HCEC 1CT (cell line): ENCODE measurements at places on chromosomes 3 and 15.
A peak's percentile ranks its signal among the peaks of the same experiment; 100 is the strongest.

GRCh38 chr15:96187341-96188305 is 142.9 kb upstream of the NR2F2 start:
- no peak for DNase-seq

GRCh38 chr15:44710236-44711095 is 657 bp downstream of the PATL2 start:
- peak; percentile 41 for DNase-seq

DNA sequence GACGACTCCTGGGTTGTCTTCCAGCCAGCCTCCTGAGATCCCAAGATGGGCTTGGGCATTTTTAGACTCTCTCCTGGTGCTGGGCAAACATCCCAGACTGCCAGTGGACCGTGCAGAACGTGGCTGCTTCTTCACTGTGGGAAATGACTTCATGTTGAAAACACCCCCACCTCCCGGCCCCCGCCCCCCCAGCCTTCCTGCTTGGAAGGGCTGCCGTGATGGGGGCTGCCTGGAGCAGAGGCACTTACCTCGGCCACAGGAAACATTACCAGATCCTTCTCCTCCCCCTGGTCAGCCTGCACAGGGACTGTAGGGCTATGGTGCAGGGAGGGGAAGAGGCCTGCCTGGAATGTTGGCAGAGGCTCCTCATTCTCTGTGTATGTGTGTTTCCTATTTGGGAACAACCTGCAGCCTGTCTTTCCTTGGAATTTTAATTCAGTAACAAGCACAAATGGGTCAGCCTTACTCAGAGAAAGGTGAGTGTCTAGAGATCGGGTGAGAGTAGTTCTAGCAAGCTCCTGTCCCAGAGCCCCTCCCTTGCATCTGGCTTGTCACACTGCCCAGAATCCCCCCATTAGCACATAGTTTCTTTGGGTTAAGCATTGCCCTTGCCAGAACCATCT is 90.8 kb downstream of the ANP32A start:
- no peak for DNase-seq

DNA sequence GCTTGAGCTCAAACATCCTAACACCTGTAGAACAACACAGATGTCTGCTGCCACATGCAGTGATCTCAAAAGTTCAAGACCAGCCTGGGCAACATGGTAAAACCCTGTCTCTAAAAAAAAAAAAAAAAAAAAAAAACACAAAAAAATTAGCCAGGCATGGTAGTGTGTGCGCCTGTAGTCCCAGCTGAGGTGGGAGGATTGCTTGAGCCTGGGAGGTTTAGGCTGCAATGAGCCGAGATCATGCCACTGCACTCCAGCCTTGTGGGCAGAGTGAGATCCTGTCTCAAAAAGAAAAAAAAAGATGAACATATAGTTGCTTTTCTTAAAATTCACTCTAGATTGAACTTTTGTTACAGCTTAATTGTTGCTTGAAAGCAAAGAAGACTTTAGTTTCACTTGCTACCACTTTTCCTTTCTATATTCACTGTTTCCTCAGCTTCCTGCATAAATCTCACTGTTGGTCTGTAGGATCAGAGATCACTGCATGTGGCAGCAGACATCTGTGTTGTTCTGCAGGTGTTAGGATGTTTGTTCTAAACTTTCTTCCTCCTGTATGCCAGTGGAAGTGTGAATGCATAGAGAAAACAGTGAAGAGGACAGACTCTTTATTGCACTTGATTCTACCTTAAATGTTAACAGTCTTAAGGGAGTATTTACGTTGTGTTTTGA is 12.6 kb downstream of the RAB11A start:
- no peak for DNase-seq

DNA sequence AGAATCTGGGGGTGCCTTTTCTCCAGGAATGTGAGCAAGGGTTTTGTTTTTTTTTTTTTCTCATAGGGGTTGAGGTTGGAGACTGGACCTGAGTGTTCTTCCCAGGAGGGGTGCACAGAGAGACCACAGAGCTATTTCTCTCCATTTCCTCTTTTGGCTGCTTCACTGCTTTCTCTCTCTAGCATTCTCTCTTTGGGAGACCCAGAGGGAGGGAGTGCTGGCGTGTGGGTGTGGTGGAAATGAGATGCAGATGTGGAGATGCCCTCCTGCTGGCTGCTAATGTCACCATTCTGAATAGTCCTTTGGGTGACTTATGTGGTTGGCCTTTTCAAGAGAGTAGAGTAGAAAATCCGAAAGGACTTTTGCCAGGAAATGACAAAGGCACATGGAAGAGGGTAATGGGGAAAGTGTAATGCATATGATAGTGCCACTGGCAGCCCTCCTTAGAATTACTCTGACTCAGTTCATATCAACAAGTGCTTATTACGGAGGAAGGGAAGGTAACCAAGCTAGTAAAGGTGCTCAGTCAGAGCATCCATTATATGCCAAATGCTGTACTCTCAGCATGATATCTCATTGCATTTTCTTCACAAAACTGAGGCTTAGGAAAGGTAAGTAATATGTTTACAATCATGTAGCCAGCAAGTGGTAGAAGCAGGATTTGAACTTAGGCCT is 1.9 kb downstream of the SYN2 start:
- DNase-seq, result no peak

- DNase-seq, result peak; percentile 26
Measured at GRCh38 chr15:22780267-22780666, 6.2 kb upstream of the NIPA1 start.

DNA sequence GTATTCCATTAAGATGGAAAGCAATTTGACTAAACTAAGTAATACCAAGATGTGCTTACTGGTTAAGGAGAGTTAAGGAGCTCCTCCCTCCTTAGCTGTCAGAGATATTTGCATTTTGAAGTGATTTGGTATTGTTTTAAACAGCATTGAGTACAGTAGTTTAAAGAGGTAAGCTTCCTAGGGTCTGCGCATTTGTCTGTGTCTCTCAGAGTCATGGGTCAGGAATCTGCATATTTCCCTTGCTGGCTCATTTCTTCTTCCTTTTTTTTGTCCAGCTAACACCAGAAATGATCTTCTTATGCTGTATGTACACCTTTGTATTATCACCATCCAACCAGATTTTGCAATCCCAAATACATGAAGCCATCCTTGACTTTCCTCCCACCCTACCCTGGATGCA is 163.0 kb upstream of the BFSP2 start:
- DNase-seq, result no peak

DNA sequence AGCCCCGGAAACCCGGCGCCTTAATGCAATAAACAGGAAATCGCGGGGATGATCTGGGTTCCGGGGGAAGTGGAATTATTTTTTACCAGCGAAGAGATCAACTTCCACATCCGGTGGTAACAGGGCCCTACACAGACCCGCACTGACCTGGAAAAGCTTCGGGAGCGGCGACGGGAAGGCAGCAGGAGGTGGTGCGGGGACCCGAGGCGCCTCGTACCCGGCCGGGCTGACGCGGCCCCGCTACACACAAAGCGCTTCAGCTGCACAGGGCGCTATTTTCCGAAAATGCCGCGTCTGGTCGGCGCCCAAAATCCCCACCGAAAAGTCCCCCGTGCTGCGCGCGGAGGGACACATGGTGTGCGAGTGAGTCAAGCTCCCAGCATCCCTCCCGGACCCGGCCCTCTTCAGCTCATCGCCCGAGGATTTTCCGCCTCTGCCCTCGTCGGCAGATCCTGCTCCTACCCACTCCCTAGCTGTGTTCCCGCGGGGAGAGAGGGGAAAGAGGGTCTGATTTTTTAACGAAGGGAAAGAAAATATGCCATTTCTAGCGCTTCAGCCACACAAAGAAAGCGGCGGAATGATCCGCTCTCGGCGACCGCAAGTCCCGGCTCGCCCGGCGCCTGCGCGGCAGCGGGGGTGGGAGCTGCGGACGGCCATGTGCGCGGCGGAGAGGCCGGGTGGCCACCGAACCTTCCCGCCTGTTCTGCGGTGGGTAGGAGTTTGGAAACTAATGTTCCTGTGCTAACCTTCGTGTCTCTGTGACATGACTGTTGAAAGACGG is at the start of gene GABPB1:
Gene GABPB1 (minus strand): TSS at position 361 of the 781 bp plus-strand sequence. CDS start 45,400 bp downstream, outside the sequence.
- DNase-seq, result peak; percentile 89

DNA sequence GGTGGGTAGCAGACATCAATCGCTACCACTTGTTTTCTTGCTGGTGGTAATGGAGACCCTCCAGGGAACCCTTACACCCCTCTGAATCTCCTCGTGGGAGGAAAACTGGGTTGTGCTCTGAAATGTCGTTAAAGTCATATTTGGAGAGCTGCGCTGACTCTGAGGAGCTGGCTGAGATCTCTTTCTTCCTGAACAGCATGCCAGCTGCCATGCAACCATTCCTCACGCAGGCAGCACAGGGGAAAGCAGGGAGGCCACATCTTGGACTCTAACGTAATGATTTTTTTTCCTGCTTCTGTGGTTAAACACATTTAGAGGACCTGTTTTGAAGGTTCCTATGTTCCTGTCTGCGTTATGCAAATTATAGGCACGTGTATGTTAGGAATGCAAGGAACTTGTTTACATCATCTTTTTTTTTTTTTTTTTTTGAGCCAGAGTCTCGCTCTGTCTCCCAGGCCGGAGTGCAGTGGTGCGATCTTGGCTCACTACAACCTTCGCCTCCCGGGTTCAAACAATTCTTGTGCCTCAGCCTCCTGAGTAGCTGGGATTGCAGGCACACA is 156.7 kb downstream of the TJP1 start:
- DNase-seq, result no peak

- no peak for DNase-seq
Measured at GRCh38 chr3:16437640-16438039, 75.9 kb downstream of the RFTN1 start.

GRCh38 chr3:2099028-2099671 is 484 bp downstream of the CNTN4 start:
- DNase-seq, result no peak

DNA sequence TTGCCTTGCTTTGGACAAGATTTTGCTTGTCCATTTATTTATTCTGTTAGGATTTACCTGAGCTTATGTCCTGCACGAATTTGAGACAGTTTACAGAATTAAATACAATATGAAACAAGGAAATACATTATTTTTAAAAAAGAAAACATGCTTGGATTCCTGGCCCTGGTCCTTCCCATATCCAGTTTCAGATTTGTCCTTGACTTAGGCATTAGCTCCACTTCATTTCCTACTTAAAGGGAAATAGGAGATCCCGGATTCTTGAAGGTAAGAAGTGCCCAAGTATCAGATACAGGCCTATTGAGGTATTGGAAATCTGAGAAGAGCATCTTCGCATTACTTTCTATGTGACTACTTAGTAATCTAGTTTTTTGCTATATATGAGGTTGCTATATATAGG is 672.0 kb downstream of the SI start:
- no peak for DNase-seq

DNA sequence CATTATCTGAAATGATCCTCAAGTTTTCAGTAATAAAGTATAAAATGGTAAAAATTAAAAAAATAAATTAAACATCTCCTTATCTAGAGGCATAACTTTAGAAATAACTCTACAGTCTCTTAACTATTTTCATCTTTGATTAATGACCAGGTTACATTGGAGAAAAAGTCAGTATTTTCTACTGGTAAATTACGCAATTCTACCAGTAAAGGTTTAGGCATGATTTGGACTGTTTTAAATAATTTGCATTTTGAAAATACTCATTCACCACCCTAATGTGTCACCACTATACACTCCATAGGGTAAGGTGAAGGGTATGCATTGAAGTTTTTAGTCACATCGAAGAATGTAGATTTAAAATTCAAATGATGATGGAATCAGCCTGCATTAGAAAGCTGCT is 45.9 kb upstream of the BCHE start:
- DNase-seq, result no peak

DNA sequence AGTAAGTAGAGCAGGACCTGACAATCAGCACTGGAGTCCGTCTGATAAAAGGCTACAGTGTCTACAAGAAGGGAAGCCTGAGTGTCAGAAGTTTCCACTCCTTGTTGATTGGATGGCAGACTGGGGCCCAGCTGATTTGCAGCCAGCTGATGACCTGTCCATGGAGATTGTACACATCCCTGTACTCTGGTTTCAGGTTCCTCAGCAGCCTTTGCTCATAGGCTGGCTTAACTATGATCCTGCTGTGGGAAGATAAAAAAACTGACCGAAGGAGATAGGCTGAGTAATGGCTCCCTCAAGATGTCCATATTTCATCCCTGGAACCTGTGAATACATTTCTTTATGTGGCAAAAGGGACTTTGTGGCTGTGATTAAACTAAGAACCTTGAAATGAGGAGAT is 11.7 kb upstream of the LACTB start:
- DNase-seq, result no peak

DNA sequence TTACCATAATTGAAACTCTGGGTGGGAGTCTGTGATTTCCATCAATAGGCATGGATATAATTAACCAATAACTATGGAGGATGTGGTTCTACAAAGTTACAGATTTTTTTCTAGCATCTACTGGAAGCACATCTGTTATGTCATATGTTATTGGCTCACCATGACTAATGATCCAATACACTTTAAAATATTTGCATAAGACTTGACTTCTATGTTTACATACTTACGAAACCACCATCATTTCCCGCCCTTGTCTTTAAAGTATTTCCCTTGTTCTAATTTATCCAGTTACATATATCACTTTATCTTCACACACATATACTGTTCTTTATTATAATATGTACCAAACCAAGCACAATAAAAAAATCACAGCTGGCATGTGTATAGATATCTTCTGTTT is 380.3 kb upstream of the CBLB start:
- DNase-seq, result peak; percentile 88

DNA sequence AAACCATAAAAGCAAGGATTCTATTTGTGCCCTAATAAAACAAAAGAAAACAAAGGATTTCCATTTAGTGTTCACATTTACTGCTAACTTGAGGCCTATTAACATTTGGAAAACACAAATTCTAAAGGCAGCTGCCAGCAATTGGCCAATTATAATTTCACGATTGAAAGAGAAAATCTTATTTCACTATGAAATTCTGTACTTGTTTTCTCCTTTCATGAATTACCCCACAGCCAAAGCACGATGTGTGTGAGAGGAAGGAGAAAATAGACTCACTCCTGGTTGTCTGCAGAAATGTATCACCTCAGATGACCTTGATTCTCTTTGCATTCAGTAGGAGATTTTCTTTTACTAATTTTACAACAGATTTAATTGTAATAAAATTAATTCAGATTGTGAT is 242.8 kb upstream of the GBE1 start:
- DNase-seq, result no peak

DNA sequence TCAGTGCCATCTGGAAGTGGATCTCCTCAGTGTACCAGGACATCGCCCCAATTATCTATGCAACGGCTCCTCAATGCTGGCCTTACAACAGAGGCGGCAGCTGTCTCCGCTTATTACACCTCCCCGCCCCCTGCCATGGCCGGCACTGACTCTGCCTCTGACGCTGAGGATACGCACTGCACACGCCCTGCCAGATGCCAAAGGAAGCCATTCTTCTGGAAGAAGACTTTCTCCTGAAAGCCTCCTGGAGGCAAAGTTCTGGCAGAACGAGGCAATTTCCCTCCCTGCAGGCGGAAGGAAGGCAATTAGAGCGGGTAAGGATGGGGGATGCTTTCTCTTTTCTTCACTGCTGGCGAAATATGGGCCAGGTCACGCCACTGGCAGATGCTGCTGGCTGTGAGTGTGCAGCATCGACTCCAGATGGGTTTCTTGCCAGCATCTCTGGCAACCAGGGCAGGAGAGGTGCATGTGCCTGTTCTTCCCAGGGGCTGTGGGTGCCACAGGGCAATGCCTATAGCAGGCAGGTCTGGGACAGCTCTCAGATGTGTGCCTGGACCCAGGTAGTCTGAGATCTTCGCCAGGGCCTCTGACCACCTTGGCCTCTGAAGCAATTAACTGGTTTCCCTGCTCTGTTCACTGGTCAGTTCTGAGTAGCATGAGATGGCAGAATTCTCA is 62.2 kb upstream of the MRPS22 start:
- no peak for DNase-seq

GRCh38 chr3:182967218-182968204 is 12.8 kb downstream of the DCUN1D1 start:
- DNase-seq, result peak; percentile 6

GRCh38 chr3:25291481-25291905 is 136.6 kb upstream of the RARB start:
- DNase-seq, result no peak
